A673 (cell line): ENCODE measurements at places on chromosomes 6 and 20. TPM values are rescaled to one million over a fixed set of nuclear protein-coding genes. Genes with fewer than 3 reads are reported as not detected.
A peak's percentile ranks its signal among the peaks of the same experiment; 100 is the strongest.

DNA sequence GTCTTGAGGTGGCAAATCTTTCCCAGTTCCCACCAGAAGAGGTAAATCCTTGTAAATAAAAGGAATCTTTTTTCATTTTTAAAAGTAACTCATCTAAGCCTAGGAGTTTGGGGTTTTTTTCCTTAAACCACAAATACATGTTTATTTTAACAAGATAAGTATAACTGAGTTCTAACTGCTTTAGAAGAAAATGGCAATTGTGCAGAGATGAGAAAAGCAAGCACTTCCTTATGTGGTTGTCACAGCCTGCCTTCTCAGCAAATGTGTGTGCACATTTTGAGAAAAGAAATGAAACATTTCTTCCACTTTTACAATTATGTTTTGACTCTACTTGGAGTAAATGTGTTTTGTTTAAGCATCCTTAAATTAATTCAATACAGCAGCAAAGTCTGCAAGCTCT is 17.7 kb downstream of the HCK start:
- DNase-seq, result no peak

- DNase-seq, result no peak
These were observed 5.2 kb upstream of the TRIB3 start for GRCh38 chr20:375265-375889.

Gene PTPRT
- total RNA-seq, result not detected in 2 replicates

Gene NUP153
- total RNA-seq, result 90.1 and 104 TPM in 2 replicates

Gene STX11
- total RNA-seq, result 0.20 and 0.30 TPM in 2 replicates

Gene WFDC13
- total RNA-seq, result not detected in 2 replicates

GRCh38 chr20:58213121-58213520 is 15.3 kb downstream of the ANKRD60 start:
- no peak for DNase-seq

Gene ULBP2
- 2.6 and 4.2 TPM in 2 replicates for total RNA-seq

Gene RIPPLY2
- total RNA-seq, result 3.0 and 4.0 TPM in 2 replicates

Gene NDUFAF4
- total RNA-seq, result 96.0 and 120 TPM in 2 replicates

GRCh38 chr20:15682690-15683089 is 890.6 kb downstream of the KIF16B start:
- no peak for DNase-seq

GRCh38 chr6:106128981-106129781 is 43.0 kb downstream of the PRDM1 start:
- peak; percentile 20 for DNase-seq

GRCh38 chr6:31782126-31782855 is 5.2 kb upstream of the VWA7 start:
- DNase-seq, result no peak

DNA sequence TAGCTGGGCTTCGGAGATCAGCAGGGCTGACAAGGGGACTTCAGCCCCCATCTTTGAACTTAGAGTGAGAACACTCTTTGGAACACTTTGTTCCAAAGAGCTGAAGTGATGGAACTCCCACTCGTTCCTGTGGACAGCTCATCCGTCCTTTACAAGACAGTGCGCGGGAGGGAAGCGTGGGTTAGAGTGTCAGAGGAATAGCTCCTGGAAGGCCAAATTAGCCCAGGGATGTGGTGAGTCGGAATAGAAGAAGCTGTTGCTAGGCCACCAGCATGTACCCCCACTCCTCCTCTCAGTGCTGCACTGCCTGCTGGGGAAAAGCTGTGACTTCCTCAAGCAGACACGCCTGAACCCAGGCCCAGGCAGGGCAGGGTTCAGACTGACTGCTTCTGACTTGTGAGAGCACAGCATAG is 1.7 kb downstream of the SDCBP2 start:
- no peak for DNase-seq

Gene SLC32A1
- not detected in 2 replicates for total RNA-seq

DNA sequence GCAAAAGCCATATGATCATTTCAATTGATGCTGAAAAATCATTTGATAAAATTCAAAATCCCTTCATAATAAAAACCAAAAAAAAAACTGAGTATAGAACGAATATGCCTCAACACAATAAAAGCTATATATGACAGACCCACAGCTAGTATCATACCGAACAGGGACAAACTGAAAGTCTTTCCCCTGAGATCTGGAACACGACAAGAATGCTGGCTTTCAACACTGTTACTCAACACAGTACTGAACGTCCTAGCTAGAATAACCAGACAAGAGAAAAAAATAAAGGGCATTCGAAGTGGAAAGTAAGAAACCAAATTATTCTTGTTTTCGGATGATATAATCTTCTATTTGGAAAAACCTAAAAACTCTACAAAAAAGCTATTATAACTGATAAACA is 559.9 kb downstream of the EPM2A start:
- no peak for DNase-seq

DNA sequence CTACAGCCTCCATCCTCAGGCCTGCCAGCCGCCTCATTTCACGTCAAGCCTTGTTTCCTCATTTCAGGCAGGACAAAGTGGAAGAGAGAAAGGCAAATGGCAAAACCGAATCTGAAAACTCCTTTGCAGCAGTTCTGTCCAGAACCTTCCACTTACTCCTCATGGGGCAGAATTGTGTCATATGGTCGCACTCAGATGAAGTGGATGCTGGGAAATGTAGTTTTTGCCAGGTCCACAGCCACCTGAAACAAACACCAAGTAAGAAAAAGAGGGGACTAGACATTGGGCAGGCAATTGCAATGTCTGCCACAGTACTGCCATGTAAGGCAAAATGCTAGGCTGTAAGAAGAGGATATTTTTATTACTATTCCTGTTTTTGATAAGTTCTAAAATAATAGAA is 44.9 kb downstream of the ISM1 start:
- no peak for DNase-seq

Gene ADGRF5
- 0.31 and 0.34 TPM in 2 replicates for total RNA-seq

DNA sequence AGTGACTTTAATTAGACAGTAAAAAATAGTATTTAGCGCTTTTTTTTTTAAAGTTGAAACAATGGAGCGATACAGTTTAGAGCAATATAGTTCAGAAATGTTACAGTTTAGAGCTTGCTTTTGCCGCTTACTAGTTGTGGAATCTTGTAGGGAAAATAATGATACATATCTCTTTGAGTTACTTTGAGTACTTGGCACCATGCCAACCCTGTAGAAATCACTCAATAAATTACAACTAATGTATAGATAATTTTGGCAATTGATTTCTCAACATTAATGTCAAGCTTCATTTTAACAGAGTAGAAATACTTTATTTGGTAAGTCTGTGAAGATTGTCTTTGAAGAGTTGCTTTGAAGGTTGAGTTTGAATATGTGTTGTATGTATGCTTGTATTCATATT is 27.4 kb downstream of the CDC40 start:
- no peak for DNase-seq

DNA sequence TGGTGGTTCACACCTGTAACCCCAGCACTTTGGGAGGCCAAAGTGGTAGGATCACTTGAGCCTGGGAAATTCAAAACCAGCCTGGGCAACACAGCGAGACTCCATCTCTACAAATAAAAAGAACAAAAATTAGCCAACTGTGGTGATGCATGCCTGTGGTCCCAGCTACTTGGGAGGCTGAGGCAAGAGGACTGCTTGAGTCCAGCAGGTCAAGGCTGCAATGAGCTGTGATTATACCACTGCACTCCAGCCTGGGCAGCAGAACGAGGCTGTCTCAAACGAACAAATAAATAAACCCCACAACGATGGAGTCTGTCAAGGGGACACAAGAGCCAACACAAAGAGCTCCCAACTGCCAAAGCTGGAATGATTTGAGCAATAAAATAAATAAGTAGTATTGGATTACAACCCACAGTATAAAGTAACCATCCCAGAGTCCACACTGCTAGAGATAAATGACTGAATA is 13.5 kb downstream of the ZMYND8 start:
- DNase-seq, result no peak

DNA sequence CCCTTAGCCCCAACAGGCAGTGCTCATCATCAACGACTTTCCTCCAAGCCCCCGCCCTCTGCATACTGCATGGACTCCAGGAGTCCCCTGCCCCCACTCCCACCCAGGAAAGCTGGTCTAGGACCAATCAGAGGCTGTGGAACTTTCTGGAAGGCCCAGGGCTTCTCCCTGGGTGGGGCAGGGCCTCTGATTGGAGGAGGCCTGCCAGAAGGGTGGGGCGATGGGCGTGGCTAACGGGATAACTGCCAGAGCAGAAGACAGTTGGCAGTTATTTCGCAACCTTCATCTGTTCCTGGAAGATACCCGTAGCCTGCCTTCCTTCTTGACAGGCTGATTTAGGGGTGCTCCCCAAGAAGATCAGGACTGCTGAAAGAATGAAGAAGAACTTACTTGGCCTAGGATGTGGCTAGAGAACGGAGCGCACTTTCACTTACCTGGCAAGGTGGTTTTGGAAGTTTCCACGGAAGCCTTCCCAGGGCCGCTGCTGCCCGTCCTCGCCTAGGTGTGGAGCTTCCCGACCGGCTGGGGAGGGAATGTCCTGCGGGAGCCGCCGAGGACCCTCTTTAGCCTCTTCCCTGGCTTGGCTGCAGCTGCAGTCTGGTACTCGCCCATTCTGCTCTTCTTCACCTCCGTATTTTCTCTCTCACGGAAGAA is 209.0 kb downstream of the LRFN2 start:
- no peak for DNase-seq

DNA sequence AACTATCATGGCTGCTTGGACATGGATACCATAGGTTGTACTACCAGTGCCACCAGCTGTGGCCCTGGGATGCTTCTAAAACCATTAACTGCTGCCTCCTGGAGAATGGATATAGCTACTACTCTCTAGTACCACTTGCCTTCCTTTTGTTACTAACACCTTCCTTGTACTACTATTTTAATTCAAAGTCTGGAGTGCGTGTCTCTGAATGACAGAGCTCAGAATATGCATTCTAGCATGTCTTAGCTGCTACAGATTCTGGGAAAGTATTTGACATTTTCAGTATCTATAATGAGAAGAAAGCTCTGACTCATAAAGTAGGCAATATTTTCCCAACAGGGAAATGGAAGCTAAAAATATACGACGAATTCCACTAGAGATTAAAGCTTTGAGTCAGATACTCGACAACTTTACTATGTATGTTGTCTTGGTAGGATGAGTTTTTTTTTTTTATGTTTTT is 112.3 kb downstream of the PFDN4 start:
- DNase-seq, result peak; percentile 12

- DNase-seq, result no peak
These were observed 493.2 kb upstream of the CHD6 start for GRCh38 chr20:42111349-42111748.

Gene ACTL10
- 0.39 and 0.47 TPM in 2 replicates for total RNA-seq

GRCh38 chr6:107026965-107027364 is 1.0 kb upstream of the MTRES1 start:
- no peak for DNase-seq

DNA sequence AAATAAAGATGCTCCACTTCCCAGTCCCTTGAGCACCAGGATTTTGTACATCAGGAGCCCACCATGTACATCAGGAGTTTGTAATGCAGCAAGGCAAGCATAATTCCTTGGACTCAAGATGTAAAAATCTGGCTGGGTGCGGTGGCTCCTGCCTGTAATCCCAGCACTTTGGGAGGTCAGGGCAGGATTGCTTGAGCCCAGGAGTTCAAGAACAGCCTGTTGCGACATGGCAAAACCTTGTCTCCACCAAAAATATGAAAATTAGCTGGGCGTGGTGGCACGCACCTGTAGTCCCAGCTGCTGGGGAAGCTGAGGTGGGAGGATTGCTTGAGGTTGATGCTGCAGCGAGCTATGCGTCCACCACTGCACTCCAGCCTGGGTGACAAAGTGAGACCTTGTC is 16.1 kb upstream of the MAP1LC3A start:
- no peak for DNase-seq

- no peak for DNase-seq
These were observed 5.9 kb upstream of the BCAS1 start for GRCh38 chr20:54076259-54076658.

Gene PPDPF
- 148 and 176 TPM in 2 replicates for total RNA-seq

Gene GPR63
- total RNA-seq, result 4.1 and 4.2 TPM in 2 replicates

DNA sequence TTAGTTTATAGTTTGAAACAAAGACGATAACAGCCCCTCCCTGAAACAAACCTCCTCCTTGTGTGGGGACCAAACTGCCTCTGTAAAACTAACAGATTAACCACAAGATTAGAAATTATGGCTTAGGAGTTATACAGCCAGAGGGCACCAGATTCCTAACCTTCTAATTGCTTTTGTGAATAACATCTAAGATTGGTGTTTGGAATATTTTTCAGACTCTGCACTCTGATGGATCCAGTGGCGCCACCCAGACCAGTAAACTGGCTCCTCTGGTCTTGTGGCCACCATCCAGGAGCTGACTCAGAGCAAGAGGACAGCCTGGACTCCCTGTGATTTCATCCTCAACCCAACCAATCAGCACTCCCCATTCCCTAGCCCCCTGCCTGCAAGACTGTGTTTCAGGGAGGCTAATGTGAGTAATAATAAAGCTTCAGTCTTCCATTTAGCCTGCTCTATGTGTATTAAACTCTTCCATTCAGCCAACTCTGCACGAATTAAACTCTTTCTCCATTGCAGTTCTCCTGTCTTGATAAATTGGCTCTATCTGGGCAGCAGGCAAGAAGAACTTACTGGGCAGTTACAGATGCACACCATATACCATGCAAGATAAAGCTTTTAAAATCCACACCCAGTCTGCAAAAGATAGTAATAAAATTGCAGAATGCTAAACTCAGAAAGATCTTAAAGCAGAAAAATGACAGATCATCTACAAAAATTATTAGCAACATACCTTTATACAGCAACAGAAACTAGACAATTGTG is 58.5 kb upstream of the SLC22A16 start:
- no peak for DNase-seq

GRCh38 chr6:49097116-49097515 is 365.9 kb downstream of the MMUT start:
- no peak for DNase-seq

DNA sequence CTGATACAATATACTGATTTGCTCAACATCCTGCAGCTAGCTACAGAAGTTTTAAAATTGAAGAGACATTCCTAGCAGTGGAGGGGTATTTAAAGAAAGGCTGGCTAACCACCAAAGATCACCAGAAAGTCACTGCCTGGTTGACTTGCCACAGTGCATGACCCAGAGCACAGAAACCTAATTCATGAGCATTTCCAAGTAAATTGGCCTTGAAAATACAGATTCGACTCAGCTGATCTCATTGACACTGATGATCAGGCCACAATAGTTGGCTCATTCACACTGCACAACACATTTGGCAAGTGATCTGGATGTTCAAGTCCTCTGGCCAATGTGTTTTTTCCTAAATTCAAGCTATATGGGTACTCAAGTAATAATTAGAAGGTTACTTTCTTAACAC is 13.3 kb upstream of the TDRD6 start:
- DNase-seq, result no peak

Gene DHX16
- 44.7 and 46.4 TPM in 2 replicates for total RNA-seq
